ENCODE measurements at places on chromosomes 7 and 10. TPM values are rescaled to one million over a fixed set of nuclear protein-coding genes. Genes with fewer than 3 reads are reported as not detected.
A peak's percentile ranks its signal among the peaks of the same experiment; 100 is the strongest.

- no peak for DNase-seq
Measured at GRCh38 chr10:131573707-131574106, 262.2 kb upstream of the TCERG1L start.

NXPH1 gene
- not detected for total RNA-seq

DNA sequence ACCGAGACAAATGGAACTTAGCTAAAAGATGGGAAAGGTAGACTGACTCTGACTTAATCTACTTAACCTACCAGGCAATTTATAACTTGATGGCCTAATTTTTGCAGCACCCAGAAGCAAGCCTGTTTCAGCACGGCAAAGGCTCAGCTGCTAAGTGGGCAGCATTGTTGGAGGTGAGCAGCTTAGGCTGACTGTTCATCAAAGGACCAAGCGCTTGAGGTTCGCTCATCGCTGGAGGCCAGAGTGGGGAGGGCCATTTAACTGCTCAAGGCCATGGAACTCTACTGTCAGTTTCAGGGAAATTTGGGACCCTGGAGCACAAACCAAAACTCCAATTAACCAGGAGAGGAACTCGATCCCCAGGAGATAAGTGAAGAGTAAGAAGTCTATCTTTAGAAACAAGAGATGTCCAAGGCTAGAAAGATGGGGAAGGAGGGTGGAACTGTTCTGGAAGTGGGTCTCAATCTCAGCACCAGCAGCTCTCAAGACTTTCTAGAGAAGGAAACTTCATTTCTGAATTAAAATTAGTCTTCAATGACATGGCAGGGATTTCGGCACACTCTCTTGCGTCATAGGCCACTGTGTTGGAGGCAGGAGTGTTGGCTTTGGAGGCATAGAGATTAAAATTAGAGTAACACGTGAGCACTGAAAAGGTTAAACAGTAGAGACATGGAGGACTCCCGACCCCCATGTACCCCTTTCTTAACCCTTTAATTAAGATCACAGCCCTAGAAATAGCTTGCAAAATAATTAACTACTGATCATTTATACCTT lies 43.1 kb downstream of the EGFR start:
- DNase-seq: no peak

BTBD16 gene
- total RNA-seq: not detected

GRCh38 chr7:150976529-150977381 lies 1.4 kb downstream of the KCNH2 start:
- DNase-seq: no peak

CALML5 gene
- not detected for total RNA-seq

SCART1 gene
- total RNA-seq: 6.9 TPM

LIPK gene
- not detected for total RNA-seq

- DNase-seq: no peak
Measured at GRCh38 chr7:85774986-85775385, 588.1 kb upstream of the SEMA3D start.

- DNase-seq: no peak
Measured at GRCh38 chr10:12533151-12533550, 183.8 kb downstream of the CAMK1D start.

DNA sequence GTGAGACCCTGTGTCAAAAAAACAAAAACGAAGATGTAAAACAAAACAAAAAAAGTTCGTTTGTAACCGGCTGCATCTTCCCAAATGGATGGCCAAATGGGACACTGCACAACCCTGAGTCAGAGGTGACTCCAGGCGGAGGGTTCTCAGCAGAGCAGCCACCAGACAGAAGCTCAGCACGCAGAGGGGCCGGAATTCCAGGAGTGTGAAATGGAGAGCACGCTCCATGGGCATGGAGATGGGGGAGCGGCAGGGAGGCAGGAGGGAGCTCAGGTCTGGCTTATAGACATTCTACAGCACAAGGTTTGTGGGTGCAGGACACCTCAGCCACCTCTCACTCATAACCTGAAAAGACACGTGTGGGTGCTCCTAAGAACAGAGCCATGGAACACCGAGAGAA lies 227.0 kb downstream of the MAD1L1 start:
- DNase-seq: no peak

- DNase-seq: peak; percentile 66
Measured at GRCh38 chr10:73131301-73131700, 21.0 kb downstream of the NUDT13 start.

DNA sequence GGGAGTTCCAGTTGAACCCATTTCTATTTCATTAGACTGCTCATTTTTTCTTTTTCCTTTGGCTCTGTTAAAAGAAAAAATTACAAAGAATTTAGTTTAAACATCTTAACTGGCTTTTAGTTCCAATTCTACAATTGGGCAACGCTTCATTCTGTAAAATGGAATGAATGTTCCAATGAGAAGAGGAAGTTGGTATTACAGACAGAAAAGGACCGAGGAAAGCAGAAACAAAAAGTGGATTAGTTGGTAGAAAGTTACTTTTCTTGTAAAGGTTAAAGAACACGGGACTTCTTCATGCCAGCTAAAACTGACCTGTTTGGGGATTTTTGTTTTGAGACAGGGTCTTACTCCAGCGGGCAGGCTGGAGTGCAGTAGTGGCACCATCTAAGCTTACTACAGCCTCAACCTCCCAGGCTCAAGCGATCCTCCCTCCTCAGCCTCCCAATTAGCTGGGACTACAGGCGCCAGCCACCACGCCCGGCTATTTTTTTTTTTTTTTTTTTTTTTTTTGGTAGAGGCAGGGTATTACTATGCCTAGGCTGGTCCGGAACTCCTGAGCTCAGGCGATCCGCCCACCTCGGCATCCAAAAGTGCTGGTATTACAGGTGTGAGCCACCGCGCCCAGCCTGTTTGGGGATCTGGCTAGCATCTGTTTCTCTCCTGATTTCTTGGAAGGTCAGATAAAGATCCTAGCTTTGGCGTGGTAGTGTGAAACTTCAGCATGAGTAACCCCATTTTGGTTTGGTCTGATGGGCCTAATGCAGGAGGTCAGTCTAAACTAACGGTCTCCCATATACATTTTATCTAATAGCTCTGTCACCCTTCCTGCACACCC lies 1.3 kb upstream of the VDAC2 start:
- DNase-seq: no peak

WNT8B gene
- total RNA-seq: not detected

LRRTM3 gene
- total RNA-seq: not detected
